Endothelial cell (in vitro differentiated cells): ENCODE measurements at places on chromosomes 2 and 18.

- no peak for DNase-seq
Measured at GRCh38 chr18:13272416-13272815, 53.9 kb downstream of the LDLRAD4 start.

GRCh38 chr2:112772322-112772721 lies 7.9 kb upstream of the CKAP2L start:
- DNase-seq, result no peak

DNA sequence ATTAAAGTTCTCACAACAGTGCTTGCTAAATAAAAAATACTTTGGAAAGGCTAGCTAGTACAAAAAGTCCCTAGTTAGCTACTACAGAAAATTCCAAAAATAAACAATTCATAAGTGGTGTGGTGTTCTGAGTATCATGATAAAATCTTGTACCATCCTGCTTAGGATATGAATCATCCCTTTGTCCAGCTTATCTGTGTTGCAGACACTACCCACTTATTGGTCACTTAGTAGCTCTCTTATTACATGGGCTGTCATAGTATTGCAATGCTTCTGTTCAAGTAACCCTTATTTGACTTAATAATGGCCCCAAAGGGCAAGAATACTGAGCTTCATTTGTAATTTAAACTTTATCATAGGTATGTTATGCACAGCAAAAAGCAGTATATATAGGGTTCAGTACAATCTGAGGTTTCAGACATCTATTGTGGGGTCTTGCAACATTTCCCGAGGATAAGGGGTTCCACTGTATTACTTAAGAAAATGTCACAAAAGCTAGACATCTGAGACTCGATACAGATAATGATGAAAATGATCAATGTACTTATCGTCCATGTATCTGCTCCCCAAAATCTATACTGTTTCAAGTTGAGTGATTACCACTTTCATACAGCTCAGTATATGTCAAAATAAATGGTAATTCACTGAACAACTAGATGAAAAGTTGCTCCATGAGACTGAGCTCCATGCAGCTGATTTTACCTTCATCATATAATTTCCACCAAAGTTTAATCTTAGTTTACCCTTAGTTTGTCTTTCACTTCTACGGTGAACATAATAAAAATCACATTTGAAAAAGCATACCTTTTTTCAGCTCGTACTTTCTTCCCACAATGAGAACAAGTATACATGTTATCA lies 93.8 kb downstream of the C2orf74 start:
- DNase-seq, result no peak

DNA sequence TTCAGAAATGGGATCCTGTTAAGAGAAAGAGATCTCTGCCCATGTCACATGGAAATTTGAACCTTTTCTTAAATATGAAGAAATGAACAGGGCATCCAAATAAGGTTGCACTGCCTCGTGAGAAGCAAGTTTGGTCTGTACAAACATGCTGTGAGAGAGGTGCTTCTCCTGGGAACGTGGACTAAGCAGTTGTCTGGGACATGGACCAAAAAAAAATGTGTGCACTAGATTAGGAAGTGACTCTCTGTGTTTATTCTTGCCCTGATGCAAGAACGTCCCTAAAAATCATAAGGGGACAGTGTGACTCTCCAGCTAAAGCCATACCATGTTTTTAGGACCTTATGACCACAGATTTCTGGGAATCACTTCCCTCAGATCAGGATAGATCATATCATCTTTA lies 23.7 kb upstream of the GCG start:
- no peak for DNase-seq

DNA sequence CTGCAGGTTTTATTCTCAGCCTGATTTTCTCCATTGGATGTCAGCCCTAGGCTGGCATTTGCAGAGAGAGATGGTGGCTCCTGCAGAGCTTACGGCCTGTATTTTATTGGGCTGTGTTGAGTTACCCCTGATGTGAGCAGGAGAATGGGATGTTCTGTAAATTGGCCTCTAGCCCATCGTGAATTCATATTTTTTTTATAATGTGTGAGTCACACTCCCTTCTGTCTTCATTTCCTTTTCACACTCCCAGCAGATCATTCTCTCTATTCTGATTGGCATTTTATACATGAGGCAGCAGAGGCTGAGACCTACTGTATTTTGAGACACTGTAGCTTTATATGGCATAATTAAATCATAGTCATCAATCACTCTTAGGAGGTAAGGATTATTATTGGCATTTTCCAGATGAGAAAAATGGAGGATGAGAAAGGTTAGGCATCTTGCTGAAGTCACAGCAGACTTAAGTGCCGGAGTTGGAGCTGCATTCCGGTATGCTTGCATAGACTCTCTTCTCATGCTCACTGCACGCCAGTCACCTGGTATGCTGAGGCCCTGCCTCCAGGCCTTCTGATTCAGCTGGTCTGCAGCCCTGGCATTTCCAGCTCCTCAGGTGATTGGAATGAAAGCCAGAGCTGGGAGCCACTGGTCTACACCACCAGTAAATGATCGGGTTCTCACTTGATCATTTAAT lies 142.4 kb downstream of the NEDD4L start:
- DNase-seq, result no peak

DNA sequence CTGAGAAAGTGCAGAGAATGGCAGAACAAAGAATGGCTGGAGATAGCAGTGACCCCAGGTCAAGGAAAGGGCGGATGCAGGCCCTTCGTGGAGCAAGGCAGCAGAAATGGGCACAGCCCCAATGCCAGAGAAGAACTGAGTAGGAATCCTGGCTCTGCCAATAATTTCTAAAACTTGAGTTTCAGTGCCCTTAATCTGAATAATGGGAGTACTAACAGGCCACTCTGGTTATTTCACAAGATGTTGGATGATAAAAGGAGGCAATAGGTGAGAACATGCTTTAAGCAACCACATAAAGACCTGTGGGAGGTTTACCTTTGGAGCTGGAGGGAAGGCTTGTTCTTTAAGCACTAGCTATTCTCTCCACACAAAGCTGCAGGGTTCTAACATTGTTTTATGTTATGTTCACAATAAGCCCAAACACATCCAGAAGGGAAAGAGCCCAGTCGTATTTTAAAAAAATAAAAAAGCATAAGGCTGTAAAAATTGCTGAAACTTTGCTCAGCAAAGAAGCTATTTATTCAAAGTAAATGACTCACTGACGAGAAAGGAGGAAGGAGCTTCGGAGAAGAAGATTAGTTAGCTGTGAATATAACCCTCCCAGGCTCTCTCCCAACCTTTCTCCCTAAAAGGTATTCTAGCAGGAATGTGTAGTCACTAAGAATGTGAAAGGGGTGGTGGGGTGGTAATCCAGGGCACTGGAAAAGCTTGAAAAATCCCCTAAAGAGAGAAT lies 470.2 kb downstream of the TXNL1 start:
- DNase-seq, result no peak

DNA sequence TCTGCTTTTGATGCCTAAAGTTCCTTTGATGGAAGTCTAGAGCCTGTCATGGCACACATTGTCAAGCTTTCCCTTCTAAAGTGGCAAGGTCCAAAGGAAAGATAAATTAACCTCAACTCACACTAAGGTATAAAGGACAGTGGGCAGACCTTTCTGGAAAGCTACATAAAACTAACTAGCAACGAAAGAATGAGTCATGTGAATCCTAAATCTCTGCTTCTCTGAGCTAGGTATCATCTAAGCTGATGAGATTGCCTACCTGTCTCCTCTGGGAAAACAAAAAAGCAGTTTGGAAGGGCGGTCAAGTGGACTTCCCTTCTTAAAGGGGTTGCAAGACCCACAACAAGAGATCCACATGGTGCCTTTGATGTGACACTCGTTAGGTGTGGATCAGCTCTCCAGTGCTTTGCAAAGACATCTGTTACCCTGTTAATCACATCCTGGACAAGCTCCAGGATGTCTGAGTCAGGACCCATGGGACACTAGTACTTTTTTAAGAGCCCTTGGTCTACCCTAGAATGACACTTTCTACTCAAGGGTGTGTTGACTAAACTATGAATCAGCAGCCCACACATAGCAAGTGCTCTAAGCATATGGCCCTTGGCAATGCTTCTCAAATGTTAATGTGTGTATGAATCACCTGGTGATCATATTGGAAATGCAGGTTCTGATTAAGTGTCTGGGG lies 173.5 kb downstream of the ALK start:
- no peak for DNase-seq

DNA sequence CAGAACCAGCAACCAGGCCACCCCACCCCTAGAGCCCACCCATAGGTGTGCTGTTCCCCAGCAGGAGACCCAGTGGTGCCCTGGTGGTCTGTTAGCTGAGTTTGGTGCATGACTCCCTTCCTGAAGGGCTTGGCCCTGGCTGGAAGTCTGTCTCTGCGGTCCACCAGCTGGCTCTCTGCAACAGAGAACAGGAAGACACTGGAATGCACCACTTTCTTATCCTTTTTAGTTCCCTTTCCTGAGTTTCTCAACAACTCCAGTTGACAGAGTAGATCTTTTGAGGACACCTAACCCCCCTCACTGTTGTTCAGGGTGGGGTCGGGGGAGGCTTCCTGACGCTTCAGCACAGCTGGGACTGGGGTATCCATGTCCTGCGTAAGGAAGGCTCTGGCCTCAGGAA lies 11.9 kb upstream of the RPL37A start:
- no peak for DNase-seq

GRCh38 chr2:193988784-193989183 lies 1668.2 kb upstream of the SLC39A10 start:
- no peak for DNase-seq

DNA sequence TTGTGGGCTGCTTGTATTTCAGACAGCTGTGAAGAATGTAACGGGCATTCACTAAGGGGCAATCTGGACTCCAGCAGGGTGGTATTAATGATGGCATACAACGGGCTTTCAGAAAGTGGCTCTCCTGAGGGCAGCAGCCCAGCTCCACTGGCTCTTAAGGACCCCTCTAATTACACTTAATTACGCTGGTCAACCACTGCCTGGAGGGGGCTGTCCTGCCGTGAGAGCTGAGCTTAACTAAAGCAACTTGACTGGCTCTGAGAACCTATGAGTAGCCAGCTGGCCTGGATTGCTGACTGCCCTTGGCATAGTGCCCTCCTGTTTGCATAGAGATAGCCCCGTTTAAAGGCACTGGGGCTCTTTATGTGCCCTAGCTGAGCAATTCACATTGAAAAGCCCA lies 3.8 kb downstream of the LIPG start:
- no peak for DNase-seq

- DNase-seq, result no peak
Measured at GRCh38 chr2:151845884-151846283, 17.7 kb upstream of the ARL5A start.

DNA sequence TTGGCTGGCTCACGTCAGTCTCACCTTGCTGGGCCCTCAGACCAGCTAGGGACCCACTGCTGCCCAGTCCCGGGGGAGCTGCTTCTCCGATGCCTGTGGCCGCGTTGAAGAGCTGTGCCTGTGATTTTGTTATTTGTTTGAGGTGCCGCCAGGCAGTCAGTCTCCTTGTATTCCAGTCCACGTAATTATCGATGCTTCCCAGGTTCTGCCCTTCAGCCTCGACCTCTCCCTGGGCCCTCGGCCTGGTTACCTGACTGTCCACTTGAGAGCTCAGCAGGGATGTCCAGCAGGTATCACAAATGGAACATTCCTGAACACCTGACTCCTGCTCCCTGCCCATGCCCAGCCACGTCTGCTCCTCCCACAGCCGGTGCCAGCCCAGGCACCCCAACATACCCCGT lies 195.9 kb upstream of the HS6ST1 start:
- DNase-seq, result no peak

GRCh38 chr2:69345434-69345833 lies 41.6 kb downstream of the GFPT1 start:
- no peak for DNase-seq

DNA sequence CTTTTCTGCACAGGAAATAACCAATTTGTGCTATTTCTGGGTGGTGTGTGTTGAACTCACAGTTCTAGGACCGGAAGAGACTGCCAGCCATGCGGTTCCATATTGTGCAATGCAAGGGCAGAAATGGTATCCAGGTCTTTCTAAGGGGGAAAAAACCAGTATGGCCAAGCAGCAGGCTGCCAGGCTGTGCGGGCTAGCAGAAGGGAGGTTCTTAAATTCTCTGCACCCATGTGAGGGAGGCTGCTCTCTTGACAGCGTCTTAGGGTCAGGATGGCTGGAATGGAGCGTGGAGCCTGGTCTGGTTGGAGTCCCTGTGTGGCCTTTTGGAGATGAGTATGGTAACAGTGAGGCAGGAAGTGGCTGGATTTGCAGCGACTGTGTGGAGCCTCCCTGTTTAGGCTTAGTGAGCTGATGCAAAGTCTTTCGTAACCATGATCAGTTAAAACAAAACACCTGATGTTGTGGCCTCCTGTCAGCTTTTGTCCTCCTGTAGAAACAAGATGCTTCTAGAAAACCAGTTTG lies 52.6 kb downstream of the NCK2 start:
- DNase-seq, result no peak

DNA sequence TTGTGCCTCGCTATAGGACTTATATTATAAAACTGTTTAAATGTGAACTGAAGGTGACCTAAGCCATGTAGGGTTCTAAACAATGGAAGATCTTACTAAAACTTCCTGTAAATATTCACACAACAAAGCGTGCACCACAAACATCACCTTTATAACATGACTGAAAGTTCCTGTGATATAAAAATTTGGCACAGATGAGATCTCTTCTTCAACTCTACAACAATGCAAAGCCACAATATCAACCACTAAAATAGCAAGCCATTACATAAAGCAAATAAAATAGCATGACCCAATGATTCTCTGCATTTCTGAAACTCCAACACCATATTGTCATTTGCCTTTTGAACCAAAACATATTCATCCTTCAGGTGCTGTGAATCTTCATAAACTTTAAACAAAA lies 3.5 kb downstream of the YES1 start:
- DNase-seq, result no peak

DNA sequence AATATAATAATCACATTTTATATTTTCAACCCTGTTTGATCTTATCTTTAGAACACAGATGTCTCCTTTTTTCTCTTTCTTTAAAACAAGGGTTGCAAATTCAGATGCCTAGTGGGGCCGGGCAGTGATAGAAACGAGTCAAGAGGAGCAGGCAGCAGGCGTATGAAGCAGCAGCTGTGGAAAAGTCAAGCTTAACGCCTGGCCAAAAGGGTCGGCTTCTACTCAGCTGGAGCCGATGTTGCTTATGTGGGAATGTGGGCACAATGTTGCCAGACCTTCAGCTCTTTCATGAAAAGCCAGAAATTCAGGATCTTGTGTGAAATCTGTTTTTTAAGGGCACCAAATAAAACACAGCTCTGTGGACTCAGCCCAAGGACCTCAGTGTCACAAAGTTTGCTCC lies 642.7 kb downstream of the ARHGAP15 start:
- no peak for DNase-seq

- DNase-seq, result no peak
Measured at GRCh38 chr2:233168919-233169318, 82.6 kb upstream of the ATG16L1 start.

- no peak for DNase-seq
Measured at GRCh38 chr2:223109341-223109740, 57.4 kb downstream of the KCNE4 start.
